ENCODE measurements at places on chromosomes 13 and 19.
A peak's percentile ranks its signal among the peaks of the same experiment; 100 is the strongest.

DNA sequence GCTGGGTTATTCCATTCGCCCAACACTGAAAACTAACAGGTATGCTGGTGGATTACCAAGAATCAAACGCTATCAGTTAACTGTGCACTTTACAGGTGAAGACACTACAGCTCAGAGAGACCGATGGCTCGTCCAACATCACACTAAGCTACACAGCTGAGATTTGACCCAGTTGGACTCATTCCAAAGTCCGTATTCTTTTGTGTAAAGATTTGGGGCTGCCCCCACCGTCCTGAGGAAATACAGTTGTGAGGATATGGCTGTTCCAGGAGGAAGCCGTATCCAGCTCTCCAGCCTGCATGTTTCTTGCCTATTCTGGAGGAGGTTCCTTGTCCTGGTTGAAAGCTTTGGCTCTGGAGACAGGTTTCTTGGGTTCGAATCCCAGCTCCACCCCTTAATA lies 4.2 kb downstream of the ZSCAN5A start:
- DNase-seq: no peak

- no peak for DNase-seq
Measured at GRCh38 chr19:35284153-35285094, 2.1 kb downstream of the HAMP start.

DNA sequence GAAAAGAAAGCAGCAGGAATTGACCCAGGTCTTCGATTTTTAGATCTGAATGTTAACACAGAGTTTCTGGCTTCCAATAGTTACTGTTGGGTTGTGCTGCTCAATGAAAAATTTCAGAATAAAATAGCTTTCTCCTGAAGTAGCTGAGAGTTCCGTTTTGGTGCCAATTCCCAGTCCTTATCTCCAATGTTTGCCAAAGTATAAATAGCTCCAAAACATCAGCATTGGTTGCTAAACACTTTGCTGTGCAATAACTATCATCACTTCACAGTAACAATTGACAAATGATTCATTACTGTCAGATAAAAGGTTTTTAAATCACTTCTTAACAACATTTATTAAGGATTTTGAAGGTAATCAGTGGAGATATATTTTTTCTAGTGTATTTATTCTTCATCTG lies 446.0 kb downstream of the PCDH20 start:
- DNase-seq: no peak

DNA sequence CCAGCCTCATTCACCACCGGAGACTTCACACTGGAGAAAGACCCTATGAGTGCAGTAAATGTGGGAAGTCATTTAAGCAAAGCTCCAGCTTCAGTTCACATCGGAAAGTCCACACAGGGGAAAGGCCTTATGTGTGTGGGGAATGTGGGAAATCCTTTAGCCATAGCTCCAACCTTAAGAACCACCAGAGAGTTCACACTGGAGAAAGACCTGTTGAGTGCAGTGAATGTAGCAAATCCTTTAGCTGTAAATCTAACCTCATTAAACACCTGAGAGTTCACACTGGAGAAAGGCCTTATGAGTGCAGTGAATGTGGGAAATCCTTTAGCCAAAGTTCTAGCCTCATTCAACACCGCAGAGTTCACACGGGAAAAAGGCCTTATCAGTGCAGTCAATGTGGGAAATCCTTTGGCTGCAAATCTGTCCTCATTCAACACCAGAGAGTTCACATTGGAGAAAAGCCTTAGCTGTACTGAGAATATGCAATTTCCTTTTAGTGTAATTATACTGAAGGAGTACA lies 8.8 kb downstream of the ZNF211 start:
- no peak for DNase-seq

DNA sequence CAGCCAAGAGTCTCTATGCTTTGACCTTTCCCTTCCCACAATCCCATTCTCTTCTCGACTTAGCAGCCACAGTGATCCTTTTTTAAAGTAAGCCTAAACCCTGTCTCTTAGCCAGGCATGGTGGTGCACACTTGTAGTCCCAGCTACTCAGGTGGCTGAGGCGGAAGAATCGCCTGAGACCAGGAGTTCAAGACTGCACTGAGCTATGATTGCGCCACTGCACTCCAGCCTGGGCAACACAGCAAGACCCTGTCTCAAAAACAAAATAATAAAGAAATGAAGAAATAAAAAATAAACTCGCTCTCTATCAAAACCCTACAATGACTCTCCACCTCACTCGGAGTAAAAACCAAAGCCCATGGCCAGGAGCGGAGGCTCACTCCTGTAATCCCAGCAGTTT lies 14.7 kb downstream of the TEX101 start:
- no peak for DNase-seq

DNA sequence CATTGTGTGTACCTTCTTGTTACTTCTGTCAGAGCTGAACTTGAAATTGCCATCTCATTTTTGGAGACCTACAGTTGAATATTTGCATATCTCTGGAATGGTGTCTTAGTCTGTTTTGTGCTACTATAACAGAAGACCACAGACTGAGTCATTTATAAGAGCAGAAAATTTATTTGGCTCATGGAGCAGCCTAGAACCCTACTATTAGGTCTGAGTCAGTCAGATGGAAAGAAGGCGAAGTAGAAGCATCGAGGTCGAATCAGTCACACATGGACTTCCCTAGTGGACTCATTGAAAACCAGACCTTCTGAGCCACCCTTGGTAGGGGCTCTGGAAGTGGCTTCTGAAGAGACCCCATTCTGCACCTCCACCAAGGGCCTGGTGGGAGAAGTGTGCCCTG lies 33.9 kb upstream of the TPT1 start:
- no peak for DNase-seq

DNA sequence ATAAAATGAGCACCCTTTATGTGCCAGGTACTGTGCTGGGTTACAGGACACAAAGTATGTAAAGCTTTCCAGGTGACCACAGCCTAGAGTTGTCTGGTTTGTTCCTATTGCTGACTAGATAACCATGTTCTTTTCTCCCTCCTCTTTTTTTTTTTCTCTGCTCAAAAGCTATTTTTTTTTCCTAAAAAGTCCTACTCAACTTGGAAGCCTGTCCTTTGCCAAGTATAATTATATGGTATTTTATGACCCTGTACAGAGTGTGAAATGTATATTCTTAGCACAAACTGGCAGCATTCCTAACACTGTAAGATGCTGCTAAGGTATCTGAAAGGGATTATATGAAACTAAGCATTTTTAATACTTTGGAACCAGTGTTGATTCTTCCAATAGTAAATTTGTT lies 171.0 kb downstream of the GPC6 start:
- DNase-seq: no peak

DNA sequence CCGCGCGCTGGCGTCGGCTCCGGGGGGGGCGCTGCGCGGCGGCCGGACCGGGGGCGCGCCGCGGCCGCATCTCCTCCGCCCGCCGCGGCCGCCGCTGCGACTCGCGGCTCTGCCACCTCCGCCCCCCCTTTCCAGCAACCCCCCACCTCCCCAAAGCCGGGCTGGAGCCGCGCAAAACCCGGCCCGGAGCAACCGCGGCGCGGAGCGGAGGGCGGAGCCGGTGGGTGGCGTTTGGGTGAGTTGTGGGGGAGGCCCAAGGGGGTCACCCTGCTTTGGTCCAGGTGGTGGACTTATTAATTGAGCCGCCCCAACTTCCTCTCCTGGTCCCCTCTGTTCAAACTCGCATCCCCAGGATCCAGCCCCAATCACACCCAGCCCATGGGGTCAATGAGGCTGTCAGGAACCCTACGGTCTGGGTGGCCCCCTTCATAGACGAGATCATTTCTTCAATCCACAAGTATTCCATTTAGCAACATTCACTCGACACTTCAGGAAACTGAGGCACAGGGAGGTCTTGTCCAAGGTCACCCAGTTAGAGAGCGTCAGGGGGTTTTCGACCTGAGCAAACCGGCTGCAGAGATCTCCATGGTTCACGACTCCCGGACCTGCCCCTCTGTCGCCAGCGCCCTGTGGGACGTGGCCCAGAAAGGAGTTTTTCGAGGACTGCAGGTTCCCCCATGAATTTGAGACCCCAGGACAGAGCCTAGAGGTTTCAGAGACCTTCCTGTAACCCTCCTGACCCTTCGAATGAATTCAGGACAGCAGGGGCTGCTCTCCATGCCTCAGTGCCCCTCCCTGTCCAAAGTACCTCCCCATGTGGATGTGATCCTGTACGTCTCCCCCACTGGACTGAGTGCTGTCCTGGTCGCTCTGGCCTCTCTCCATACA lies 22.4 kb upstream of the SEMA6B start:
- peak; percentile 64 for DNase-seq

DNA sequence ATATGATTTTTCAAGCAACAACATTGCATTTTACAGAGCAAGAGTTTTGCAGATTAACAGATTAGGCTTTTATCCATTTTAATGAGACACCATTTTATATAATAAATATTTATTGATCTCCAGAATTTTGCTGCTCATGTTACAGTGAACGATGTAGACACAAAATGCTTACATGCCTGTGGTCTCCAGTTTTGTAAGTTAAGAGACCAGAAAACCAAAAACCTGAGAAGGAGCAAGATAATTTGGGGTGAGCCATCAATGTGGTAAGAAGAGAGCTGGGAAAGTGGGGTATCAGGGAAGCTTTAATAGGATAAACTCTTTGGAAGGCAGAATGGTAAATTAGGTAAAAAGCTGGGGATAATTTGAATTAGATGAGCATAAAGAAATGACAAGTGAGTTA lies 2100.5 kb upstream of the PCDH20 start:
- DNase-seq: no peak

DNA sequence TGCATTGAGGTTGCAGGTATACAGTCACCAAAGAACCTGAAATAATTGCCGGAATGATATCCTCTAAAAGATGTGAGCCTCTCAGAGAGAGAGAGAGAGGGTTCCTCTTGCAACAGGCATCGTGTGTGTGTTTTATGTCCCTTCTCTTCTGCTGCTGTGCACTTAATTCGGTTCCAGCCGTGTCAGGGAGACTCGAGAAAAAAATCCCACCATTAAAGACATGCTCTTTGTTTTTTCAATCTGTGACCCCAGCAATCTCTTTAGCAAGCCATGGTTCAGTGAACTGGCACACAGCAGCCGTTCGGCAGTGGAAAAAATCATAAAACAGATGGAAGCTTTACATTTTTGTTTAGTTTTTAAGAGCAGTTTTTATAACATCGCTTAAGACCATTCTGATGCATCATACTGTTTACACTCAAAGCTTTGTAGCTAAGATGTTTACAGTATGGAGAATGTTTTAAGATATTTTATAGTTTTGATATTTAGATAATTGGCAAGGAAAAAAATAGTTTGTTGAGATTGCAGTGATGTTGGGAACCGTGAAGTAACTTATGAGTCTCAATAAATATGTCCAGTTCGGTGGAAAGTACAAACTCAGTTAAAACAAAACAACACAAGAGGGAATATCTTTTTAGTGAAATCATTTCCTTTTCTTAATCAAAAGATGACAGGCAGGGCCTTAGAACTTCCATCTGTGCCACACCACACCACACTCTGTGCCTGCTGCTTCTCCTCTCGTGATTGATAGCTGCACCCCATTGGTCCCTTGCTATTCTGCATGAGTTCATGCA lies 31.2 kb upstream of the ZNF536 start:
- DNase-seq: no peak

DNA sequence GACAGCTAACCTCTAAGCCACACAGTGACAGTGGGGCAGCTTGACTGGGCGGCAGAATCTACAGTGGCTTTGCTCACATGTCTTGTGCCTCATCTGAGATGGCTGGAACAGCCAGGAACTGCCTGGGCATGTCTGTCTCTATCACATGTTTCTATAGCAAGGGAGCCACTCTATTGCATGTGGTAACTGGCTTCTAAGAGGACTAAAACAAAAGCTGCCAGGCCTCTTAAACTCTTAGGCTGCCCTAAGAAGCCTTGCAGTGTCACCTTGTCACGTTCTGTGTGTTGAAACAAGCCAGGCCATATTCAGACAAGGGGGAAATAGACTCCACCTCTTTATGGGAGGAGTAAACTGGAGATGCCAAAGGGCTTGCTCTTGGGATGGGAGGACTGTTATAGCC lies 122.9 kb upstream of the MAB21L1 start:
- DNase-seq: no peak

- no peak for DNase-seq
Measured at GRCh38 chr19:17183858-17184321, 31.3 kb upstream of the USE1 start.

- peak; percentile 31 for DNase-seq
Measured at GRCh38 chr19:18419699-18420460, 682 bp downstream of the SSBP4 start.

GRCh38 chr13:27004326-27004725 lies 167.3 kb downstream of the USP12 start:
- no peak for DNase-seq

GRCh38 chr13:23739596-23739995 lies 149.6 kb downstream of the MIPEP start:
- DNase-seq: peak; percentile 82

GRCh38 chr19:17248011-17248776 lies 2.5 kb upstream of the NR2F6 start:
- no peak for DNase-seq

- no peak for DNase-seq
Measured at GRCh38 chr19:53878776-53879139, 3.2 kb upstream of the PRKCG start.

- no peak for DNase-seq
Measured at GRCh38 chr19:35902870-35903475, 644 bp downstream of the HCST start.

DNA sequence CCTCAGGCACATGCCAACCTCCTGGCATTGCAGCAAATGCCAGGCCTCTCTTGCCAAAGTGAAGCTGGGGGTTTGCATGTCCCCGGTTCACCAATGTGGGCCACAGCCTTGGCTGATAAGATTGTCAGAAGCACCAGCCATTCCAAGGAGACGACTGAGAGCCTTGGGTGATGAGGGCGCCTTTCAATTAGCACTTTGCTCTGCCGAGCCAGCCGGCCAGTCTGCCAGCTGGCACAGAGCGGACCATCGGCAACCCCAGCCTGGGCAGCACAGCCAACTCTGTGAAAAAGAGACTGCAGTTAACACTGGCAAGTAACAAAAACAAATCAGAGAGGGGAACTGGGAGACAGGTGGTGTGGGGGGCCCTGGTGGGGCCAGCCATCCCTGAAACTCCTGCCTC lies 67.3 kb downstream of the EFNB2 start:
- DNase-seq: no peak

DNA sequence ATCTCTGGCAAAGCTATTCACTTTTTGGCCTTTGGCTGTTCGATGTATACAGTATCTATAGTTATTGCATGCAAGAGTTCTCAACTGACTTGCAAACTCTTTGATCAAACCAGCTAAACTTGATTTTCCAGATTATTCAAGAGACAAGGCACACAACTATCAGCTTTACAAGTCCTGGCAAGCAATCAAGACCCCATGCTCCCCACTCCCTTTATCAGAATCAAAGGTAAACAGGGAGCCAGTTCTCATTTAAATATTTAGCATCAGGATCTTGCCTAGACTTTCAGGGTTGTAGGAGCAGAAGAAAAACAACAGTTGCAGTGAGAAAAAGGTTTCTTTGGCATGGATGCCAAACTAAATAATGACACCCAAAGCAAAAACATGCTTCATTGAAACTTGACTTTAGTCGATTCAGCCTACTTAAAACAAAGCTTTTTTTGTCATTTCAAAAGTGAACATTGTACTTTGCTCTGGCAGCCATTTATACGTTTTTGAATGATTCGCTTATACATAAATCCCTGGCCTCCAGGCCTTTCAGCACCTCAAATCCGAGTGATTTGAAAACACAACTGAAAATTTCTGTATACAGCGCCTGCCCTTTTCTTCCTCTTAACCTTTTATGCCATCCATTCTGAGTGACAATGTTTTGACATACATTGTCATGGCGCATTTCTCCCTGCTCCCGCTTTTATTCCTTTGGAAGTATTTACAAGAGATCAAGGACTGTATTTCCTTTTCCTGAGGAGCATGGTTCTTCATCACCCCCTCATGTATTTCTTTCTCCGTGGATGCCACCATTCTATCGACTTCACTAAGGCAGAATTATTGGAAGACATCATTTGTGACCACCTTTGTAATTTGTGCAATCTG lies 340.8 kb downstream of the KLF5 start:
- DNase-seq: no peak

- DNase-seq: no peak
Measured at GRCh38 chr19:4588291-4588761, 28.8 kb upstream of the SEMA6B start.
